ENCODE measurements at places on chromosomes 2 and 18.

GRCh38 chr2:135909976-135910375 lies 33.7 kb upstream of the MCM6 start:
- no peak for DNase-seq

- no peak for DNase-seq
These were observed 146.4 kb downstream of the MYT1L start for GRCh38 chr2:2184549-2185249.

GRCh38 chr2:213068676-213069359 lies 82.6 kb downstream of the IKZF2 start:
- DNase-seq = no peak

DNA sequence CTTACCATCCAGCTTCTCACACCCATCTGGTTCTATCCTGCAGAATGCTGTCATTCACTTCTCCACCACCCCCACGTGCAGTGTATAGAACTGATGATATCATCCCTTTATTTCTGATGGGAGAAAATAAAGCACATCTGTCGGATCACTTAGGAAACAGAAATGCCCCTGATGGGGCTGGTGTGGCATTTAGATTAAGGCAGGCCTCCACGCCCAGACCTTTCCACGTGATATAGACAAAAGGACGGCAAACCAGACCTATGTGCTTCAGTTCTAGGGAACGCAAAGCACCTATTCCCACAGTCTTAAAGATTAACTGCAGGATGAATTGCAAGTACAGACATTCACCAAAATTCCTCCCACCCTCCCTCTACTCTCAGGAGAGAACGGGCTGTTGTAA lies 27.6 kb upstream of the CABLES1 start:
- no peak for DNase-seq

- DNase-seq = no peak
These were observed 243.7 kb upstream of the PXDN start for GRCh38 chr2:1988049-1988448.

- no peak for DNase-seq
These were observed 240.9 kb downstream of the RNF152 start for GRCh38 chr18:61651880-61652268.

DNA sequence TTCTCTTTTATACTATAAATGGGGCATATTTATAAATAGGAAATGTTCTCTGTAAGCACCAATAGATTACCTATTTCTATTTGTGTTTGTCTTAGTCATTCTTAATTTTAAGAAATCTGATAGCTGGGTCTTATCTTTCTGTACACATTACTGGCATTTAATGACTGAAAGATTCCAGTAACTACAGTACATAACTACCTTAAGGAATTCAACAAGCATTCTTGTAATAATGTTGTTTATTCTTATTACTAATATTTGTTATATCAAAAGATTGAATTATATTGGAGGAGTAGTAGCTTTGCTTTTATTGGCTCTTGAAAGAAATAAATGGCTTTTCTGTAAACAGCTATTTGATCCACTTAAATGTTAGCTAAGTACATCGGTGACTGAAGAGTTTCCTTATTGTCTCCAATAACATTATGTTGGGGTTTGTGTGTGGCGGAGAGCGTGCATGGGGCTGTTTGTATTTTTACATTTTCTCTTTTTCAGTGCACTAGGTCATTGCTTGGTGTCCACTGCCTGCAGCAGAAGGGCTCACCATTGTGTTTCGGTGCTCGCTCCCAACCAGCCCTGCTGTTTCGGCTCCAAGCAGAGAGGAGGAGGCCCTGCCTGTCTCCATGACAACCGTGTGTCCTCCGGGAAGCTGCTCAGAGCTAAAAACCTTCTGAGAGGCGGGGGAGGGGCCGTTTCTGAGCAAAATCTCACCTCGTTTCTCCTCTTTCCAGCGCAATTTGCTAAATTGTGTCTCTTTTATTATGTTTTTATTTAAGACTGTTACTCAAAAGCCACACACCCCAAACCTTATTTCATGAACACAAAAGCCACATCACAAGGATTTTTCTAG lies 112.5 kb upstream of the SLC38A11 start:
- no peak for DNase-seq

GRCh38 chr2:204021290-204022081 lies 84.9 kb downstream of the ICOS start:
- no peak for DNase-seq

DNA sequence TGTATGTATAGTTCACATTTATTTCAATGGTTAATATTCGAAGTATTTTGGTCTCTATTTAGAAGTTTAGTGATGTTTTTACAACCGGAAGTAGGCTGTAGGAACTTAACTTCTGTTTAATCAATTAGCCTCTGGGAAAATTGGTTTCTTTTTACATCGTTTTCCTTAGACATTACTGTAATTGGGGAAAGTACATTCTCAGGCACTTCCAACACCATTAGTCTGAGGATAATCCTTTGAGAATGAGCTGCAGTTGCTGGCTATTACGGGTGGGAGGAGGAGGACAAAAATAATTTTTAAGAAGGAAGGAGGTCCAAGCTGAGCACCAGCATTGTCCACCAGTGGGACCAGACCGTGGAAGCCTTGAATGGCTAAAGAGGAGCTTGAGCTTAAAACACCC lies 70.4 kb upstream of the ST3GAL5 start:
- DNase-seq = no peak

GRCh38 chr2:220075835-220076234 lies 448.4 kb downstream of the SLC4A3 start:
- DNase-seq = no peak

DNA sequence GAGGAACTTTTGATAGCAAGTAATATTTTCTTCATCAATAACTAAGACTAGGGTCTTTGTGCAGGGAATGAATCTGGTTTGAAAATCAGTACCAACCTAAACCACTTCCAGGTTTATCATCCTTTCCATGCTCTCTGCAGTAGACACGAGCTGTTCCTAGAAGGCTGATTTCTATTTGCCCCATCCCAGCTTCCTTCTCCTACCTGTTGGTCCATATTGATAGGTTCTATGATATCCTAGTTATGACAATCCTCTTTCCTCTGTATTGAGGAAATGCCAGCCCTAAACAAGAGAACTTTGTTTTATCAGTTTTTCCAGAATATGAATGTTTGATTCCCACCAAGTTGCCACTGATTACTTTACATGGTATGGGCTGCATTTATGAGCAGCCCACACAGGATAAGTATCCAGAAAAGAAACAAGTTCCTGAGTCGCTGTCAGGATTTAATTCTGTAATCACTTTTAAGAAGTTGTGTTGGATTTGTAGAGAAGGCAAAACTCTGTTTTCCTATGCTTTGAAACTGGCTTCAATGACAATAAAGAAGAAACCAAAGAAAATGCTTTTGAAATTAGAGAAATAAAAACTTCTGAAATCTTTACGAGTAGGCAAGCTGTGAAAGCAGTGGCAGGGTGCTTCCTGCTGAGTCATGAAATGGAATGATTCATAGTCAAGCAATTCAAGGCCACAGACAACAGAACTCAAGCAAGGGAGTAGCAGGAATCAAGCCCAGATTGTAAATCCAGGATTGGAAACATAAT lies 37.3 kb upstream of the TANK start:
- no peak for DNase-seq

DNA sequence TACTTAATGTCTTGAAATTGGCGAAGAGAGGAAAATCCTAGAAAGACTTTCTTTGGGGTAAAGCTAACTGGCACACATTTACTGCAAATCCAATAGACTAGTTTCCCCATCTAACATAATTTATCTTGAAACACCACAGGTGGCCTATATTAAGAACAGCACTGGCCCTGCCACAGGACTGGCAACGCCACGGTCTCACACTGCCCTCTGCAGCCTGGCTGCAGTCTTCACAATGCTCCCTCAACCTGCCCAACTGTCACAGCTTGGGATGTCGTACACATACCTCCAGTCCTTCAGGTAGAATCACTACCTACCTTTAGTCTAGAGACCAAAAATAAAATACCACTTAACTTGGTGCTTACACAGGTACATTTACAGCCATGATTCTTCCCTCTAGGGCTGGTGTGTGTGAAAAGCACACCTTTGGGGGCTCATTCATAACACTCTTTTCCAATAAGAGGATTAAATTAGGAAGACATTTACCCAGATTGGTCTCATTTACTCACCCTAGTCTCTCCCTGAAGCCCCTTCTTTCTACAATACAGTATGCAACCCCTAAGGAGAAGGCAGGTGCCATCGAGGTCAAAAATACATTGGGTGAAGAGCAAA lies 222.2 kb downstream of the C1D start:
- DNase-seq = peak; percentile 13

- no peak for DNase-seq
These were observed 532.0 kb upstream of the FSHR start for GRCh38 chr2:49686291-49686690.

DNA sequence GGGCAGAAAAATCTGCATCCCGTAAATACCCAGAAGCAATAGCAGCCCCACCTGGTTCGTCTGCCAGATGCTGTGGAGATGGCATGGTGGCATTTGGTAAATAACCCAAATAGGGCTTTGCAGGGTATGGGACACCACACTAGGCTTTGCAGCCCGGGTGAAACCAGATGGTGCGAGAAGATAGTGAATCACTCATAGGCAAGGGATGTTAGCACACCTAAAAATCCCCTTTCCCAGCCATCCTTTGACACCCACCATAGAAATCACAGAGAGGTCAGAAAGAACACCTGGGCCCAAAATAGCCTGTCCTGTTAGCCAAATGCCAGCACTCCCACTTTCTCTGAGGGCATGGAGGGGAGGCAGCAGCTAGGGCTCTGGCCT lies 47.6 kb downstream of the BCL11A start:
- no peak for DNase-seq

DNA sequence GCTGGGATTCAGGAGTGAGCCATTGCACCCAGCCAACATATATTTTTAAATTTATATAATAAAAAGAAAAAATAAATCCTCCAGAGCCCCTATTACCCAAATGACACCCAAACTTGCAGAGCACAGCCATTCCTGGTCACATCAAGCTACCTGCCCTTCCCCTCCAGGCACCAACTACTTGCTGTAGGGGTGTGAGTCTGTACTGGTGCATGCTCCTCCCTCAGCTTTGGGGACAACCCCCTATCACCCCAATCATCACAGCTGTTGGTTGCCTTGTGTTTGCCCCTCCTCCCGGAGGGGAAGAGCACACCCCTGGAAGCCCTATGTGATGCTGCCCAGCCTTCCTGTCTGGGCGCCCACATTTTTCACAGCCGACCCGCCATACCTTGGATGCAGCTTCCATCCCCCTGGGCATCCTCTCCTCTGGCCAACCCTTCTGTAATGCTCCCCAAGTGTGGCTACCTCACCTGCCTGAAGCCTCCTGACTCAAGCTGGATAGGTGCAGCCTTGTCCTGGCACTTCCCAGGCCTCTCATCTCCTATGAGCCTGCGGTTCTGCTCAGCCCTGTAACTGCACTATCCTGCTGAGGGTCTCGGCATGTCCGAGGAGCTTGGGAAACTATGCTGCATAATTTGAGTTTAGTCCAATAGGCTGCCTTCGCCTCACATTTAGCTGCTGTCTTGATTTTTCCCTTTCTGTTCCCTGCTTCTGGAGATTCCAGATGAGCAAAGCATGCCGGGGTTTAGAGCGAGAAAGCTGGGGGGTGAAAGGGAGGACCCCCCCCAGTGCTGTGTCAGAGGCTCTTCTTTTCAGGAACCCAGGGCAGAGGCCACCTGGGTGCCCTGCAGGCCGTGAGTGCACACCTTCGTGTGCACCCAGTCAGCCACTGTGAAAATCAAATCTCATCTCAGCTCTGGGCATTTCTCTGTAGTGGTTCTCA lies 27.2 kb downstream of the CHST10 start:
- DNase-seq = no peak

DNA sequence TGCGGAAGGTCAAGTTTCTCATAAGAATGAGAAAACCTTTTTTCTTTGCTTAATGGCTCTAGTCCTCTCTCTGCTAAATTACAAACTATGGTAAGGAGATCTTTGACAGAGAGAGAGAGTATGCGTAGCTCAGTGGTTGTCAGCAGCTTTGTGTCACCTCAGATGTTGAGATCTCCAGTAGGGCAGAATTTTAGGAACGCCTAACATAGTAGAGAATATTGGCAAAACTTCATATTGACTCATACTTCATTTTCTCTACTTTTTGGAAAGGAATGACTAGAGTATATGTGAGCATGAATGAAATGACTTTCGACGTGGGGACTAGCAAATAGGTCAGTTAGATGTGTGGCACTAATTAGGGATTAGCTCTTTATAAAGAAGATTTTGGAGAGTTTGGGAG lies 64.0 kb downstream of the WDR7 start:
- DNase-seq = no peak

DNA sequence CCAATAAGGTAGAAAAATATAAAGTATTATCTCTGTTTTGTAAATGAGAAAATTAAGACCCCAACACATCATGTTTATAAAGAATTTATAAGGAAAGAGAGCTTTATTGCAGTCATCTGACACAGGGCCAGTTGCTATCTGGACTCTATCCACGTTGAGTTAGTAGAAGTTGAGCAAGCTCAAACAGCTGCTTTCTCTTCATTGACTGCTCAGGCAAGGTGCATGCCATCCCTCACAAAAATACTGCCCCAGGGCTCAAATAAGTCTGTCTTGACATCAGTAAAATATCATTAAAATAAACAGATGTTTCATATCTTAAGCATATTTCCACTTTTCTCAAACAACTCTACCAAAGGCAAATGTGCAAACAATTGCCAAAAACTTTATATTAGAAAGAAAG lies 14.8 kb downstream of the COL5A2 start:
- no peak for DNase-seq

GRCh38 chr2:240300261-240300821 lies 135.1 kb upstream of the GPC1 start:
- no peak for DNase-seq

DNA sequence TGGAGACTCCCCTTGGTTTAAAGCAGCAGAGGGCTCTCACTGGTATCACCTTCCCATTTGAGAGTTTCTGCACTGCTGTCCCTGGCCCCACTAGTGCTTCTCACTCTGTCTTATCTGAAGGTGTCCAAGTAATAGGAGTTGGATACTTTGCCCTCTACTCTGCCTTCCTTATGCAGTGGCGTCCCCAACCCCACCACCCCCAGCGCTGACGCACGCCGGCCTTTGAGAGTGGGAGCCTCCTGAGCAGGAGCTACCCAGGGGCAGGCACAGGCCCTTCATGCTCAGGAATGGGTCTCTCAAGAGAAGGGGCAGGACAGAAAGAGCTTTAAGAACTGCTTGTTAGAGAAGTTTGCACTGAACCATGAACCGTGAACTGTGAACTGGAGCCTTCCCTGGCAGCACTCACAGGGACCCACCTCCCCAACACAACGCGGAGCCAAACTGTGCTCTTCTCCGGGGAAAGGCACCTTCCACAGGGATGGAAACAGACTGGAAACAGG lies 3.3 kb downstream of the CIB4 start:
- DNase-seq = no peak
